Ureter (tissue), 1 donor: ENCODE measurements at places on chromosomes 7 and 10. TPM values are rescaled to one million over a fixed set of nuclear protein-coding genes. Genes with fewer than 3 reads are reported as not detected.

IFIT1 gene
- total RNA-seq: 4.1 TPM

PNLIPRP2 gene
- not detected for total RNA-seq

KLF14 gene
- 0.36 TPM for total RNA-seq

CCL24 gene
- not detected for total RNA-seq

OR2A2 gene
- not detected for total RNA-seq

FBXO24 gene
- total RNA-seq: 0.29 TPM

IKZF1 gene
- total RNA-seq: 15.2 TPM

RBP3 gene
- not detected for total RNA-seq

GPRIN2 gene
- 9.4 TPM for total RNA-seq

FGFR2 gene
- 36.2 TPM for total RNA-seq

MARVELD1 gene
- 40.8 TPM for total RNA-seq

DNA sequence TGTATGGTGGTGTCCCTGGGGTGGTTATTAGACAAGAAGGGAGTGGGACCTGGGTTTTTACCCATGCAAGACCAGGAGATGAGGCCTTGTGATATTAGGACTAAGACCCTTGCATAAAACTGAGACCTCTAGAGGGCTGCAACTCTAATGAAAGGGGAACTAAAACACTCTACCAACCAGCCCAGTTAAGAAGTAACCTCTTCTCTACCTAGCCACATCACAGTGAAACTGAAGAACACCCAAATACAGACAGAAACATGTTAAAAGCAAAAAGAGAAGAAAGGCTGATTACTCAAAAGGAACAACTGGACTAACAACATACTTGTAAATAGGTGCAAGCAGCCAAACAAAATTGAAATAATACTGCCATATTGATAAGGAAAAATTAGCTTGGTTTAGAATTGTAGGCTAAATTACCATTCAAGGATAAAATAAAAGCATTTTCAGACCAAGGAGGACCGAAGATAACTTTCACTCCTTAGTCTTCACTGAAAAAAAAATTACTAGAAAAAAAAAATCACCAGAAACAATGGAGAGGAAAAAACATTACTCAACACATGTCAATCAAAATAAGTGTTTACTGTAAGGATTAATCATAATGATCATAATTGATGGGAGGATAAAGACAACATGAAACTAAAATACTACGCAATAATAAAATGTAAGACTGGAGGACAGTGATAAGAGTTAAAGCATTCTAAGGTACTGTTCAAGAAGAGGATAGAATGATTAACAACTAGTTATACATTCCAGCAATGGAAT, 27.6 kb downstream of the ERLIN1 start:
- DNase-seq: no peak

GRCh38 chr7:149027055-149027454, 1.2 kb downstream of the PDIA4 start:
- no peak for DNase-seq

GRCh38 chr10:120172356-120172755, 279.8 kb downstream of the SEC23IP start:
- DNase-seq: no peak

- no peak for DNase-seq
Measured at GRCh38 chr10:69791812-69792211, 9.9 kb upstream of the COL13A1 start.

DNA sequence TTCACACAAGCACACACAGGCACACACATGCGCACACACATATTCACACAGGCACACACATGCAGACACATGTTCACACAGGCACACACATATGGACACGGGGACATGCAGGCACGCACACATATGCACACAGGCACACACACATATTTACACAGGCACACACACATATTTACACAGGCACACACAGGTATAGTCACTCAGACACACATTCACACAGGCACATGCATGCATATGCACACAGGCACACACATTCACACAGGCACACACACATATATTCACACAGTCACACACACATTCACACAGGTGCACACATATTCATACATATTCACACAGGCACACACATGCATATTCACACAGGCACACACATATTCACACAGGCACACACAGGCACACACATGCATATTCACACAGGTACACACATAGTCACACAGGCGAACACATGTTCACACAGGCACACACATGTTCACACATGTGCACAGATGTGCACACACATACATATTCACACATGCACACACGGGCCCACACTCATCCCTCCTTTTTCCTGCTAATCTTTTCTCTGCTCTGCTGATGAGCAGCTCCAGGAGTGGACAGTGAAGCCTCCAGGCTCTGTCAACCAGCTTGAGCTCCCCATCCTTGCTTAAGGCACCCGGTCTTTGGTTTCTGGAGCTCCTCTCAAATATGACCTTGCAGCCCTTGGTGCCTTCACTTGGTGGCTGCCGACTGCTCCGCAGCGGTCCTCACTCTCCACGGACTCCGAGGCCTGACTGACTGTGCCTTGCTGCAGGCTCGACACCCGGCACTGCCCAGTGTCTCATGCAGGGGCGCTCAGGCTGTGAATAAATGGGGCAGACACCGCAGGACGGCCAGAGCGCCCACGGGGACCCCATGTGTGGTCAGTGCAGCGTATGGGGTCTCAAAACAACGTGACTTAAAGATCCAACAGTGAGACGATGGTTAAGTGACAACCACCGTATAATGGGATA, 581.2 kb upstream of the MGMT start:
- DNase-seq: no peak

GRCh38 chr7:2776401-2776800, 67.7 kb downstream of the GNA12 start:
- no peak for DNase-seq

DNA sequence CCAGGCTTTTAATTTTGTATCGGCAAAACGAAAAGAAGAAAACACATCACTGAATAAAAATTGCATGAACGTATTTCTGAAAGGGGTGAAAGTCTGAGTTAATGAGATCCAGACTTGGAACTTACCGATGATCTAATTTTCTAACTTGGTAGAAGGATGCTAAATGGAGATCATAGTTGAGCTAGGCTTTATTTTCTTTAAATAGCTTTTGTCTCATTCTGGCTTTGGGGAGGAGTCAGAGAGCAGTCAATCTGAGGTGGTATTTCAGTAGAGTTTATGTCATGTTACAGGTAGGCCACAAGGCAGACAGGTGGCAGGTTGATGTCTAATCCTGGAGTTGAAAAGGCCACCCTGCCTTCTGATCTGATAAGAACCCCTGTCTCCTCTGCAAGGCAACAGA, 161.9 kb downstream of the KIAA1217 start:
- DNase-seq: no peak

- no peak for DNase-seq
Measured at GRCh38 chr10:21495002-21495751, 30.3 kb downstream of the SKIDA1 start.

GRCh38 chr7:145795132-145795531, 321.5 kb upstream of the CNTNAP2 start:
- no peak for DNase-seq

DNA sequence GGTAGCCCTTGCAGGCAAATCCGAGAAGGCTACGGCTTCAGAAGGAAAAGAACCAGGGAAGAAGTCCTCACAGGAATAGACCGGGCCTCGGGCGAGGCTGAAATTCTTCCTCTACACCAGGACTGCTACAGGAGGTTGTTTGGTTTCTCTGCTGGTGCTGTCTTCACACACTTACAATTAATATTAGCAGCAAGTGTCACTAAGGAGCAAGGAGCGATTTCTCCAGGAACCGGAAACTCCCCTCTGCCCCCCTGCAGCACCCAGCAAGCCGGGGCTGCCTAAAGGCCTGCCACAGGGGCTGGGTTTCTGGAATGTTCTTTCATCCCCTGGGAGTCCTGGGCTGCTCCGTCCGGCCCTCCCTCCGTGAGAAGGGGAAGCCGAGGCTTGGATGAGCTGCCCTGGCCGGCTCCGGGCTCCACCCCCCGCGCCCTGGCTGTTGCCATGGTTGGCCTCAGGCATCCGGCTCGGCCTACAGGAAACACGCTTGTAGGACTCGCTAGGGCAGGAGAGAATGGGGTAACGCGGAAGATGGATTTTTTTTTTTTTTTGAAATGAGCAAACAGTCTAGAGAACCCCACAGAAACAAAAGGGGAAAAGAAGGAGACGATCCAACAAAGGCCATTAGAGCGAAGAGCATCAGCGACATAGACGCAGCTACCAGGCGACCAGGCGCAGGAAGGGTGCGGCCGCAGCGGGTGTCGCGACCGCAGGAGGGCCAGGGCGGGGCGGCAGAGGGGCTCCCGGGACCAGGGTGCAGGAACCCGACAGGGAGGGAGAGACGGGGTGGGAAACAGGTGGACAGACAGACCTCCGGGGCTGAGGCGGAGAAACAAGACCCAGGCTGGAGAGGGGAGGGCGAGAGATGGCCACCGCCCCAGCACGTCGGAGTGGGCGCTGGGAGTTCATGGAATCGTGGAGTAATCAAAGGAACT, 33.0 kb downstream of the EN2 start:
- DNase-seq: peak; percentile 68

GRCh38 chr7:141864765-141865447, 23.6 kb upstream of the PRSS37 start:
- DNase-seq: no peak

DNA sequence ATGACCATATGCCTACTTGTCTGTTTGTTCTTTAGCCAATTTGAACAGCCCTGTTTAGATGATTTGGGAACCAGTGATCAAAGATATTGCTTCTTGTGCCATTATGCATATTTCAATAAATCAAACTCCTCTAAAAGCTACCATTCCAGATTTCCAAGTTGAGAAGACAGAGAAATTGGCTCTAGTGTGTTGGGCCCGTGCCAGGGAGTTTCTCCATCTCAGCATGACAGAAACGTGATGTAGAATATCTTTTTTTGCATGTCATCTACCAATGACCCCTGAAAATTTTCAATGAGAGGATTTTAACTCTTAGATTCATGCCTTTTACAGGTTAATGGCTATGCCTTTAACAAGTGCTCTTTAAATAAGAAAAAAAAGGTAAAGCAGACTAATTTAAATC, 50.7 kb upstream of the CABCOCO1 start:
- peak; percentile 46 for DNase-seq

DNA sequence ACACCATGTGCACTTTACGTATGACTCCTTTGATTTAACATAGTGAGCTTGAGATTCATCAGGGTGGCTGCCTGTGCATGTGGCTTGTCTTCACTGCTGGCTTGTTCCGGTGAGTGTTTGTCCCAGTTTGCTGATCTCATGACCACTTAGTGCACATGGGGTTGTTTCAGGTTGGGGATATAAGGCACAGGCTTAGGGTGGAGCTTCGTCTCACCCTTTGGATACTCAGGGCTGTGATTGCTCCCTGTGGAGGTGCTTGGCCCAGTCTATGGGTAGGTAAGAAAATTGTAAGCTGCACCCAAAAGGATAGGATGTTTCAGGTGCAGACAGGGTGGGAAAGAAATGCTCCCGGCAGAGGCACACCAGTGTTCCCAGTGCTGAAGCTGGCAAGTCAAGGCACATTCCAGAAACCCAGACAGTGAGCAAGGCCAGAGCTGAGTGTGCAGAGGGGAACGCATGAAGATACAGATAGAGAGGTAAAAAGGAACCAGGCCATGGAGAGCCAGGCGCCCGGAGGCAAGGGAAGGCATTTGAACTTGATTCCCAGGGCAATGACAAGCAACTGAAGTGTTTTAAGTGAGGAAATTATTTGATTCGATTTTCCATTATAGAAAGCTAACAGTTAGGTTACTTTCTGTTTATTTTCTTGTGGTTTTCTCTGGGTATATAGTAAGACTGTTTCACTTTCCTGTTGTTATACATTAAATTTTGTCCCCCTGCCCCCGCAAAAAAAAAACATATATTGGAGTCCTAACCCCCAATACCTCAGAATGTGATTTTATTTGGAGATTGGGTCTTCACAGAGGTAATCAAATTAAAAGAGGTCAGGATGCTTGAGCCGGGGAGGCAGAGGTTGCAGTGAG, 289.8 kb upstream of the KLF6 start:
- DNase-seq: no peak

GRCh38 chr7:28018446-28018845, 162.1 kb downstream of the JAZF1 start:
- DNase-seq: no peak
